Effector CD8-positive, alpha-beta T cell (primary cell): ENCODE measurements at places on chromosomes 3 and 15.

DNA sequence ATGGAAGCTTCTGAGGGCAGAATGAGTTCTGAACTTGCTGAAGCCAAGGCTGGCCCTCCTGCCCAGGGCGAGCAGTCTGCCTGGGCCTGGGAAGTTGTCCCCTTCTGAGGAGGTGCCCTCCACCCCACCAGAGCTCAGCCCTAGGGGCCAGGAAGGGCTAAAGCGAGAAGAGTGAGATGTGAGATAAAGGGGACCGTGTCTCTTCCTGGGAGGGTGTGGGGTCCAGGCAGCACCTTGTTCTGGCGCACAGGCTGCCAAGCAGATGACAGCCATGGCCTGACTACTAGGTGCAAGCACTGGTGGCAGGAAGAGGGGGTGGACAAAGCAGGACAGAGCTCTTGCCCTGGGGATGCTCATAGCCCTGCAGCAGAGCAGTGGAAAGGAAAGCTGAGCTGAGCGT lies 3.7 kb downstream of the PAK6 start:
- no peak for DNase-seq

GRCh38 chr3:126828306-126828705 lies 124.3 kb downstream of the CHCHD6 start:
- DNase-seq = no peak

DNA sequence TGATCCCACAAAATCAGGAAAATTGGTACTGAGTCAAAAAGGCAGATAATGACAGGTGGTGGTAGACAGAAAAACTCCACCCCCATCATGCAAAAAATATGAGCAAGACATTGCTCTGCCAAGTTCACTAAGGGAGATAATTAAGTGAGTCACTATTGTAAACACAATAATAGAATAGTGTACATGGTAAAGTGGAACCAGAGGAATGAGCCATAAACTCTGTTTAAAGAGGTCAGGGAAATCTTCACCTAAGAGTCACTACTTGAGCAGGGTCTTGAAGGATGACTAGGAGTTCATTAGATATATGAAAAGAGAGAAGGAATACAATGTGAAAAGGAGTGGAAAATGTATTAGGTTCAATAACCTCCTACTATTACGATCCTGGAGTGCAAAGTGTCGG lies 213.4 kb upstream of the PEX5L start:
- no peak for DNase-seq

DNA sequence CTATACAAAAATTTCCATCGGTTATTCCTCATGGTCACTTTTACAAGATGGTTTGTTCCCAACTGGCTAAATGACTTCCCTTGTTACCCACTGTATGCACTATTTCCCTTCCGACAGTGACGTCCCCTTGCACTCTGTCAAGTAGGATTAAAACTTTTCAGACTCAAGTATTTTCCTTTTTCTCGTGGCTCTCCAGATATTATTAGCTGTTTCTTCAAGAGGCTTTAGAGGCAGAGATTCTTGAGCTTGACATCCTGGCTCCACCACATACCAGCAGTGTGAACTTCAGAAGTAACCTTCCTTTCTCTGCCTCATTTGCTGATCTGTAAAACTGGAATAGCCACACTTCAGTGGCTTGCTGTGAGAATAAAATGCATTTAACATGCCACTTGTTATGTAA lies 14.0 kb downstream of the CSNK1G1 start:
- no peak for DNase-seq

DNA sequence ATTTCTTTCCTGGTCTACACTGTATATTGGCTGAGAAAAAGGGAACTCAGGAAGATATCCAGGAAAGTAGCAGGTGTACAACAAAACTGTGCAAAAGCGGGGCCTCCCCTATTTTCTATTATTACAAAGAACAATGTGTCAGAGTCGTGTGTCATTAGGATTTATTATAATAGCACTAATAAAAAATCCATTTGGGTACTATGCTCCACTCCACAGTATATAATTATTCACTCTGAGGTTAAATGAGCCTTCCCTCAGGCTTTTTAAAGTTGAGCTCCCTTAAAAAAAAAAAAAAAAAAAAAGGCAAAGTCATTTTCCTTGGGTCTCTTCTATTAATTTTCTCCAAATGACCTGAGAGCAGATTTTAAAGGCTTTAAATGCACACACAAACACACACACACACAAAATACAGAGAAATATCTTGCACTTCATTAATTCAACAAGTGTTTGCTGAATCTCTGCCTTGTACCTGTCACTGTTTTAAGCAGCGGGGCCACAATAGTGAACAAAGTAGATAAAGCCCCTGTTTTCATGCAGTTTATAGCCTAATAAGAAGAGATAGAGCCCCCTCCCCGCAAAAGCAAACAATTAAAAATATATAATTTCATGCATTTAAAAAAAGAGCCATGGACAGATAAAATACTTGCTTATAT lies 1.3 kb upstream of the DPP8 start:
- DNase-seq = no peak

GRCh38 chr3:67278015-67278618 lies 280.0 kb downstream of the KBTBD8 start:
- no peak for DNase-seq

DNA sequence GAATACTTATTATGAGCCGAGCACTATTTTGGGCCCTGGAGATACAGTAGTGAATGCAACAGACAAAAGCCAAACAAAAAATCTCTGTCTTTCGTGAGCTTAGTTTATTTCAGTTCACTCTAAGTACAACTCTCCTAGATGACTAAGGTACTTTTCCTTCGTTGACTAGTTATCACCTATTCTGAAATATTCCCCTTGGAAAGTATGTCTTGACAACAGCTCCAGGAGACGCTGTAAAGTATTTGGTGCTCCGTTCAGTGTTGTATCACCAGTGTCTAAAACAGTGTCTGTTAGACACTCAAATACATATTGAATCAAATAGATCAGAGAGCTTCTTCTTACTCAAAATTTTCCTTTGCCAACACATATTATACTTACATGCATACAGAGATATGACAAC lies 119.6 kb downstream of the TFDP2 start:
- DNase-seq = no peak

DNA sequence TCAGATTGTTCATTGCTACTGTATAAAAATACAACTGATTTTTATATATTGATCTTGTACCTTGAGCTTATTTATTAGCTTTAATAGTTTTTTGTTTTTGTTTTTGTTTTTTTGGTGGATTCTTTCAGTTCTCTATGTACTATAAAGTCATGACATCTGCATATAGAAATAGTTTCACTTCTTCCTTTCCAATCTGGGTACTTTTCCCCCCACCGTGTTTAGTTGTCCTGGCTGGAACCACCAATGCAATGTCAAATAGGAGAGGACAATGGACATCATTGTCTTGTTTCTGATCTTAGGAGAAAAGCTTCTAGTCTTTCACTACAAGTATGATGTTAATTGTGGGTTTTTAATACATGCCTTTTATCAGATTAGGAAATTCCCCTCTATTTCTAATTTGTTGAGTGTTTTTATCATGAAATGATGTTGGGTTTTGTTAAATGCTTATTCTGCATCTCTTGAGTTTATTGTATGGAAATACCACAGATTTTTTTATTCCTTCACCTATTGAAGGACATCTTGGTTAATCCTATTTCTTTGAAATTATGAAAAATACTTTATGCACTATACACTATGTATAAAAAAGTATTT lies 2.8 kb upstream of the XCR1 start:
- no peak for DNase-seq

DNA sequence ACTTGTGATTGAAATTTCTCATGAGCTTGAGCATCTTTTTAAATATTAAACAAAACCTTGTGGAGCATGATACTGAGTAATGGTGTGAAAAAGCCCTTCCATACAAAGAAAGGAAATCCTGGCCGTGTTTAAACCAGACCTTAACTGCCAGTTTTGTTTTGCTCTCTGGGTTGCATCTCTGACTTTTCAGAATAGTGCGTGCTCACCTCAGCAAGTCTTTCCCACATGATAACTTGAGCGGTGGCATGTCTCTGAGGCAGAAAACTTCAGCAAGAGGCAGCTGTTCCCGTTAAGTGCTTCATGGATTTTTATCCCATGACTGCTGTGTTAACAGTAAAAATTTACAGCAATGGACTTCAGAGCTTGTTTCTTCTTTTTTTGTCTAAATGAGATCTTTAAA lies 393.3 kb downstream of the FEZF2 start:
- DNase-seq = no peak

- no peak for DNase-seq
Measured at GRCh38 chr3:41365973-41366372, 166.7 kb downstream of the CTNNB1 start.

- no peak for DNase-seq
Measured at GRCh38 chr3:195601382-195601781, 17.6 kb upstream of the APOD start.

DNA sequence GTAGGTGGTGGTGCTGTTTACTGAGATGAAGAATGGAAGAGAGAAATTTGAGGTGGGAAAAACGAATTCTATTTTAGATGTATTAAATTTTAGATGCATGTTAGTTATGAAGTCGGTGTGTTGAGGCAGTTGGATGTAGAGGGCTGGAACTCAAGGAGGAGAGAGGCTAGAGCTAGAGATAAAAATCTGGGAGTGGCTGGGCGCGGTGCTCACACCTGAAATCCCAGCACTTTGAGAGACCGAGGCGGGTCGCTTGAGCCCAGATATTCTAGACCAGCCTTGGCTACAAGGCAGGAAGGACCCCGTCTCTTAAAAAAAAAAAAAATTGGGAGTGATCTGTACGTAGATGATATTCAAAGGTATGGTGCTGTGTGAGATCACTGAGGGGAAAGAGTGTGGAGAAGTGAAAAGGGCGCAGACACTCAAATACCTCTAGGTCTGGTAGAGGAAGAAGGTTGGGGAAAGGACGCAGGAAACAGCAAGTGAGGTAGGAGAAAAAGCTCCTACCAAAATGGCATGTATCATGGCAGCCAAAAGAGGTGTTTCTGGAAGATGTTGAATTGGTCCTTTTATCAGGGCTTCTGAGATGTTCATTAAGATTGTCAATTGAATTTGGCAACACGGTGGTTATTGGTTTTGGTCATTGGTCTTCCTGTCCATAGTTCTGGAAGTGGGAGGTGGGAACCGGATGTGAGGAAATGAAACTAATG lies 1.8 kb downstream of the YEATS2 start:
- DNase-seq = no peak

DNA sequence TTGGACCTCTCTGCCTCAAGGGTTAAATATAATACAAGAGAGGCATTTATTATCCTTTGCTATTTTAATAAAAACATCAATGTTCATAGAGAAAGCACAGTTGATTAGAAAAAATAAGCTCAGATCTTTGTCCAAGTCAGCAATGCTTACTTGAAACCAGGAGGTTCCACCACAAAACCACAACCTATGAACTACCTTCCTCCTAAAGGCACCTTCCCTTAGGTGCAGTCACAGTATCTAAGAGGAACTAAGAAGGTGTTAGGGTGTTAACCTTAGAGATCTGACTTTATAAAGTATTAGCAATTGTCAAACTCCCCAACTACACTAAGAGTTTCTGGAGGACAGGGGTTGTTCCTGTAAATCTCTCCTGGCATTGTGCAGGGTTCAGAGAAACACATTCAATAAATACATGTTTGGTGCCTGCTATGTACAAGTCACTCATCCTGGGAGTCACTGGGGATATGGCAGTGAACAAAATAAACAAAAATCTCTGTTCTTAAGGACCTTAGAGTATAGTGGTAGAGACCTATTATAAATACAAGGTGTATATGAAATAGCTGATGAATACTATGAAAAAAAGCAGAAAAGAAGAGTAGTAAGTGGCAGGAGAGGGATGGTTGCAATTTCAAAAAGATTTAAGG lies 208.6 kb downstream of the NFKBIZ start:
- DNase-seq = no peak

GRCh38 chr3:39180183-39180545 lies 12.2 kb downstream of the XIRP1 start:
- no peak for DNase-seq

DNA sequence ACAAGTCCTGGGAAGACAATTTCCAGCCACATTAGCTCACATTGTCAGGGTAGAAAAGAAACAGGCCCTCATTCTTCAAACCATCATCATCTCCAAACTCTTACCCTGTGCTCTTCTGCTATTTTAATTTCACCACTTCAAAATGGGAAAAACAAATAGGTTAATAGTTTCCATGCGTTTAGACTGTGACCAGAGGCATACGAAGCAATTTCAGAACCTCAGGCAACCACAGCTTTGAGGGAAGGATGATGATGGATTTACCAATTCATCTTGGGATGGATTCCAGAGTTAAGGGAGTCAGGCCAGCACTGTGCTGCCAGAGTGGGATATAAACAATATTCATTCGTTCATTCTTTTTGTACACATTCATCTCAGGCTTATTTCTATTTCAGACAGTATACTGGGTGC lies 307.8 kb upstream of the TPRG1 start:
- no peak for DNase-seq

- DNase-seq = no peak
Measured at GRCh38 chr15:73617913-73618312, 15.3 kb downstream of the NPTN start.

- DNase-seq = no peak
Measured at GRCh38 chr15:56356616-56357015, 8.6 kb upstream of the TEX9 start.

GRCh38 chr3:182142928-182143327 lies 431.2 kb downstream of the SOX2 start:
- no peak for DNase-seq

DNA sequence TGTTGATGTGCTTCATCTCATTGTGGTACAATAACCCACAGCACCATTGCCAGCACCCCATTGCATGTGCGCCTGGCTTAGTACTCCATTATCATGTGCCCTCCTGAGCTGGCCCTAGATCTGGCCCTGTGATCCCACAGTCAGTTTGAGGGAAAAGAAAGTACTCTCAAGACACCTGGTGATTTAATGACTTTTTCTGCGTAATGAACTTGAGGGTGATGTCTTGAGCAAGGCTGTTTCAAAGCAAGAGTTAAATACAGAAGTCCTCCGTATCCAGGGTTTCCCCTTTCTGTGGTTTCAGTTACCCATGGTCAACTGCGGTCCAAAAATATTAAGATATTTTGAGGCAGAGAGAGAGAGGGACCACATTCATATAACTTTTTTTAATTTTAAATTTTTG lies 16.3 kb downstream of the C3orf20 start:
- DNase-seq = no peak

DNA sequence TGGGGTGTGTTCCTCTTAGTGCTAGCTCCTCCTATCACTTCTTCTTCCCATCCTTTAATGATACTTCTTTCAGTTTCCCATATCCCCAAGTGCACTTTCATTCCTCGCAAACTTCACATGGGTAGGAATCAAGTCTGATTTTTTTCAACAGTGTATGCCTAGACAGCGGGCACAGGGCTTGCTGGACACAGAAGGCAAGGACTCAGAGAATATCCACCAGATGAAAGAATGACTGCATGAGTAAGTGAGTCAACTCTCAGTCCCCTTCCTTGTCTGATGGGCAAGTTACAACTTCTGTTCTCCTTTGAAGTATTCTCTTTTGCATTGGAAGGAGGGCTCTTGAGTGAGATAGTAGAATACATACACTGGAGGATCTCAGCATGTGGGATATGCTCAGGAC lies 3.1 kb upstream of the SQOR start:
- no peak for DNase-seq
